ENCODE measurements at places on chromosomes 7 and 10.

DNA sequence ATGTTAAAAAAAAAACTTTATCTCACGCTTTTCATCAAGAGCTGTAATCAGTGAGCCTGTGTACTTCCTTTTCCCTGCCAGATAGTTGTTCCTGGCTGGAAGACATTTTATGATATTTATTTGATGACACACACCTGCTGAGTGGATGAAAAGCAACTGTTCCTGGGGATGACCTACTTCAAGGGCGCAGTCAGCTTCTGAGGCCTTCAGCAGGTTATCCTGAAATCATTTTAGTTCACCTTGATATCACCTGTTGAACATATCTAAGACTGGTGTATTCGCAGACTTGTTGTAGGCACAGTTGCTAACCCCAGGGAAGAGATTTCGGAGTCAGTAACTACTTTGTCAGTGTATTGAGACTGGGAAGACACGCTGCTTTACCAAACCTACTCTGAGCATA is 234.5 kb upstream of the TCF7L2 start:
- no peak for DNase-seq

DNA sequence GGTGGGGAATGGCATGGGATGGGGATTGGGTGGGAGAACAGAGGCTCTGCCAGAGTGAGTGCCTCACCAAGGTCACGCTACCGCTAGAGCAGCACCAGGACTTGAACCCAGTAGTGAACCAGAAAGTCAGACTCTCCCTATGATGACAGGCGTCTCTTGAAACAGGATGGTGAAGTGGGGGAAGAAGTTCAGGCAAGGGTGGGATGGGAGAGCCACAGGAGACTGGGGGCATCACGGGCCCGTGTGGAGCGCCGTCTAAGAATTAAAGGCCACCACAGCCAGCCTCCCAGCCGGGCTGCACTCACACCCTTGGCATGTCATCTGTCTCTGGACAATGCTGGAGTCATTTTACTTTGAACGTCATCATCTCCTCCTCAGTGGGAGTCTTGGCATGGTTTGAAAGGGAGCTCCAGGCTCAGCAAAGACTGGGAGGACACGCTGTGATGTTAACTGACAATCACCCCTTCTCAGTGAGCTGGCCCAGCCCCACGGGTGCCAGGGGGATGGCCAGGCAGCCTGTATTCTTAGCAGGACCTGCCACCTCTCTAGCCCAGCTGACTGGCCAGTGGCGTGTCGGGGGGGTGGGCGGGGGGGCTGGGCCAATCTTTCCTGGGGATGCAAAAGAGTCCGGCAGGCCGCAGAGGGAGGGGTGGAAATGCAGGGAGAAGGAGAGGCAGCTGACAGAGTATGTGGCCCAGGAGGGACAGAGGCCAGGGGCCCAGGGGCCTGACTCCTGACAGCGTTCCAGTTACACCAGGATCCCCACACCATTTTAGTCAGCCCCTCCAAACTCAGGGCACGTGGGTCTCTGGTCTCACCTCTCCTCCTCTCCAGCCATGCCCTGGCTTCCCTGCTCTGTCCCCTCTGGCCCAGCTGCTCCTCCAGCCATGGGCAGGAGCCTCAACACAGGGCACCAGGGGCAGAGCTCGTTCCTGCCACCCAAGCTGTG is 96.2 kb downstream of the VOPP1 start:
- no peak for DNase-seq

DNA sequence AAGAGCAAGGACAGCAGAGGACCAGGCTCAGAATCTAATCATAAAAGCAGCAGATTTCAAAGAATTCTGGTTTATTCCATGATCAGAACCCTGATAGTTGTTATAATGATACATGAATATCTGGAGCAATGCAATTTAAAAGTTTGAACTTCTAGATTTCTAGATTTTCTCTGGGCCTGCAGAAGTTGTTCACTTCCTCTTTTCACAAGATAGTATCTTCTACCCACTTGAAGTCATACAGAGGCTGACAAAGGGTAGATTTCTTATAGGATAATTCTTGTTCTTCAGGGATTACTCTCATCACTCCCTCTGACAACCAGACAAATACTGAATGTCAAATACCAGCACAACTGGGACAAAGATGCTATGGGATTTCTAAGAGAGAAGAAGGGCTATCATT is 320.0 kb upstream of the ETV1 start:
- DNase-seq = no peak

- DNase-seq = no peak
Observed at GRCh38 chr7:80387634-80388193, 124.2 kb downstream of the GNAT3 start.

GRCh38 chr10:79347894-79348639 is 798 bp downstream of the PPIF start:
- DNase-seq = peak; percentile 88

- no peak for DNase-seq
Observed at GRCh38 chr7:138023618-138024342, 21.9 kb upstream of the CREB3L2 start.

GRCh38 chr10:128078136-128078969 is 47.9 kb downstream of the MKI67 start:
- DNase-seq = peak; percentile 59

- DNase-seq = no peak
Observed at GRCh38 chr10:132587175-132587574, 49.6 kb downstream of the INPP5A start.

DNA sequence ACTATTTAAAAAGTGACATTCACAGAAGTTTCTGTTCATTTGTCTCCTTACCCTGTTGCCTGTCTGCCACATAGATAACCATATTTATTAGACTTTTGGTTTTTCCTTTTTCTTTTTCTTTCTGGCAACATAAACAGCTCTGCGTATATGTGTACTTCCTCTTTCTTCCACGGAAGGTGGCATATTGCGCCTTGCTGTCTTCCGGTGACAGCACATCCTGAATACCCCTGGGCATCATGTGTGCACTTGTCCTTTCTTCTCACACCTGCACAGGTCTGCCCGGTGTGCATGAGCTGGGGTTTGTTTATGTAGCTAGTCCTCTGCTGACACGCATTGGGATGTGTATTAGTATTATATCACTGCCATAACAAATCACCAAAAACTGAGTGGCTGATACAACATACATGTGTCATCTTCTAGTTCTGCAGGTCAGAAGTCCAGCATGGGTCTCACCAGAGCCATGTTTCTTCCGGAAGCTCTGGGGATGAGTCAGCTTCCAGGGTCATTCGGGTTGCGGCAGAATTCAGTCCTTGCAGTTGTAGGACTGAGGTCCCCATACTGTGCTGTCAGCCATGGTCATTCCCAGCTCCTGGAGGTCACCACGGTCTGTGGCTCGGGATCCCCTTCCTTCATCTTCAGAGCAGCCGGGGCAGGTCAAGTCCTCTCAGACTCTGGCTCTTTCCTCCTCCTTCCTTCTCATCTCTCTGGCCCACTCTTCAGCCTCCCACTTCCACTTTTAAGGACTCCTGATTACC is 596.0 kb upstream of the FOXK1 start:
- DNase-seq = no peak

- no peak for DNase-seq
Observed at GRCh38 chr10:112803961-112804401, 146.1 kb upstream of the TCF7L2 start.

- DNase-seq = no peak
Observed at GRCh38 chr7:6359021-6359420, 86.6 kb upstream of the CYTH3 start.

DNA sequence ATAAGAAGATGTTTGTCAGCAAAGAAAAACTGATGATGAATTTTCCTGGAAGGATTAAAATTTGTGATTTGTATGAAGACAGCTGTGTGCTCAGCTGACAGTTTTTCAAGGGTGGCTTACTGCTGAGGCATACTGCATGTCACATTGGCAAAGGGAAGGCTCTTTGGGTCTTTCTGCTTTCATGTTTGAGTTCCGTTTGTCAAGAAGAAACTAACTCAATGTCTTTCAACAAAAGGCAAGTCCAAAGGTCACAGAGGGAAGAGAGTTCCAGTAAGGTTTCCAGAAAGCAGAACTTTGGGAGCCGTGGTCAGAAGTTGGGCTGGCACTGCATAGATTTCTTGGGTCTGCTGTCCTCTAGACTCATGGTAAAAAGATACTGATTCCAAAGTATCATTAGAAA is 16.9 kb downstream of the DYDC2 start:
- DNase-seq = no peak

Data from stimulated activated CD4-positive, alpha-beta T cell treated with anti-CD3 and anti-CD28 coated beads, Interleukin-15, amount 100 ng/mL, for 24 hours (primary cell).